A673 (cell line): ENCODE measurements at places on chromosomes 6 and 20.

GRCh38 chr20:8401556-8401955 is 269.5 kb downstream of the PLCB1 start:
- DNase-seq, result no peak

DNA sequence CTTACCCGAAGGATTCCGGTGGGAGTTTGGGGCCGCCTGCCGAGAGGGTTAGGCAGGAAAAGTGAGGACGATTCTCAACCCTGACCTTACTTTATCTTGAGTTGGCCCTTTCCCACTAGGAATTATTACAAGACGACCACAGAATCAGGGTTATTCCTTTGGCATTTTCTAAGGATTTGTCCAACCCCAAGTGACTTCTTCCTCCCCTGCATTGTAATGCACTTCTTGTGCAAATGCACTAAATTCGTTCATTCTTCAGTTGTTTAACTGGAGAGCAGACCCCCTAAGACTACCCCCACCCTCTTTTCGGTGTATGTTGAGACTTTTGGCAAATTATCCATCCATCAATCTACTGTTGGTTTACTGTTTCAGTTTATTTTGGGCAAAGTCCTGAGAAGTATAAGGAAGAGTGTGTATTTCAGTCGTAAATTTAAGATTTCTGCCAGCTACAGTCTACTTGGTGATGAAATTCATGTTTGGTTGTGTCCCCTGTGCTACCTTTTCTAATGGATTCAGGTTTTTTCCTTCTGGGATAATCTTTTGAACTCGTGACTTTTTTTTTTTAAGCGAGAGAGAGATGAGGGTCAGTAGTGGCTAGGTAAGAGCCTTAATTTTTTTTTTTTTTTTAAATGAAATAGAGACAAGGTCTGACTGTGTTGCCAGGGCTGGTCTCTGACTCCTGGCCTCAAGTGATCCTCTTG is 611 bp upstream of the TMEM217 start:
- no peak for DNase-seq

GRCh38 chr6:32397252-32397920 is 9.6 kb downstream of the BTNL2 start:
- no peak for DNase-seq

- DNase-seq, result peak; percentile 94
These were observed at the start of gene MICA for GRCh38 chr6:31403283-31404060. Gene MICA (plus strand): TSS chr6:31403595. CDS start chr6:31403633, 38 bp downstream.

- peak; percentile 31 for DNase-seq
These were observed 57.1 kb upstream of the RBM24 start for GRCh38 chr6:17224056-17224455.

GRCh38 chr6:41568585-41569384 is 22.6 kb downstream of the FOXP4 start:
- no peak for DNase-seq

GRCh38 chr6:21771626-21772320 is 178.2 kb downstream of the SOX4 start:
- peak; percentile 90 for DNase-seq

- DNase-seq, result peak; percentile 54
These were observed 37.6 kb upstream of the PLCB1 start for GRCh38 chr20:8094415-8094818.

- no peak for DNase-seq
These were observed 28.0 kb upstream of the ADGRF5 start for GRCh38 chr6:46949632-46950280.

DNA sequence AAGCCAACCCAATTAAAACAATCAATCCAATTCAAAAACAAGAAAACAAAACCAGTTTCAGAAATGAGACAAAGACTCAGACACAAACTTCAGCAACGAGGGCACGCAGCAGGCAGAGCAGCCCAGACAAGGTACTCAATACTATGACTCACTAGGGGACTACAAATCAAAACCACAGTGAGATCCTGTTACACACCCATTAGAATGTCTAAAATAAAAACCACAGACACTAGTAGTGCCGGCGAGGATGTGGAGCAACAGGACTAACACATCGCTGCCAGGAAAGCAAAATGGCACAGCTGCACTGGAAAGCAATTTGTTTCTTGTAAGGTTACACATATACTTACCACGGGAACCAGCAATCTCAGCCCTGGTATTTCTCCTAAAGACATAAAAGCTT is 28.4 kb upstream of the MAS1L start:
- peak; percentile 45 for DNase-seq

DNA sequence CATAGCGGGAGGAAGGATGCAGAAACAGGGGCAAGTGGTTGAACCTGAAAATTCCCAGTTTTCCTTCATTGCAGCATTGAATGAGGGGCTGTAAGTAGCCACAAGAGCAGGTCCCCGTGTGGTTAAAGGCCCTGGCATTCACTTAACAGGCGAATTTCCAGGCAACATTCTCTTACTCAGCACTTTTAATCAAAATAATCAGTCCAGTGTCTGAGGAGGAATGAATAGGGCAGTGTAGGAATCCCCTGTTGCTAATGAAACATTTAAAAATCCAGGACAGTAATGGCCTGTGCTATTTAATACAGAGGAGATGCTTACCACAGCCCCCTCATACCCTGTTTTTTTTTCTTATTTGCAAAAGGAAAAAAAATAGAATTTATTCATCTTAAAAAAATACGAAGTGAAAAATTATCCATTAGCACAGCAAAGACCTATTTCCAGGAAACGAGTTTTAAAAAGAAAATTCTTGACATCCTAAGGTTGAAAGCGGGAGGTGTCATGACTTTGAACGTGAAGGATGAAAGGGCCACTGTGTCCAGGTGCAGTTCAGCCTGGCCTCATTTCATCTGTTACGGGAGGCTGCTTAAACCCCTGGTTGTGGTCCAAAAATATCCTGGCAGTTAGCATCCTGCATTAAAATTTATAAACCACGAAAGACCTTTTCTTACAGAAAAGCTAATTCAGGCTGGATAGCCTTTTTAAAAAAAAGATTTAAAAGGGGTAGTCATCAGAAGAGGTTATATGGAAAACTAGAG is 20.2 kb downstream of the MYLK4 start:
- no peak for DNase-seq

GRCh38 chr6:3489961-3490624 is 33.2 kb upstream of the SLC22A23 start:
- no peak for DNase-seq

DNA sequence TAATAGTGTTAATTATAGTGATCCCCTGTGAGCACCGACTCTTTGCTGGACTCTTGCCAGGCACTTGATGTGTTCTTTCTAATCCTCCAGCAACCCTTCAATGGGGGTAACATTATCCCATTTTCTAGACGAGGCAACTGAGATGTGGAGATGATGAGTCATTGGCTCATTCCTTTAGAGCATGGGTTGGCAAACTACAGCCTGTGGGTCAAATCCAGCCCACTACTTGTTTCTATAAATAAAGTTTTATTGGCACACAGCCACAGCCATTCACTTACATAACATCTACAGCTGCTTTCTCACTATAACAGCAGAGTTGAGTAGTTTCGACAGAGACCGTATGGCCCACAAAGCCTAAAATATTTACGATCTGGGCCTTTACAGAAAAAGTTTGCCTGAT is 249.5 kb upstream of the KCNG1 start:
- DNase-seq, result peak; percentile 57
